Forelimb muscle (tissue), 1 donor: ENCODE measurements at places on chromosomes 13 and 19. TPM values are rescaled to one million over a fixed set of nuclear protein-coding genes. Genes with fewer than 3 reads are reported as not detected.
A peak's percentile ranks its signal among the peaks of the same experiment; 100 is the strongest.

- no peak for DNase-seq
Measured at GRCh38 chr19:1318678-1319471, 33.2 kb downstream of the EFNA2 start.

- peak; percentile 81 for DNase-seq
Measured at GRCh38 chr19:13880059-13881043, 3.4 kb downstream of the NANOS3 start.

- DNase-seq = no peak
Measured at GRCh38 chr13:101401196-101401595, 15.1 kb downstream of the NALCN start.

DNA sequence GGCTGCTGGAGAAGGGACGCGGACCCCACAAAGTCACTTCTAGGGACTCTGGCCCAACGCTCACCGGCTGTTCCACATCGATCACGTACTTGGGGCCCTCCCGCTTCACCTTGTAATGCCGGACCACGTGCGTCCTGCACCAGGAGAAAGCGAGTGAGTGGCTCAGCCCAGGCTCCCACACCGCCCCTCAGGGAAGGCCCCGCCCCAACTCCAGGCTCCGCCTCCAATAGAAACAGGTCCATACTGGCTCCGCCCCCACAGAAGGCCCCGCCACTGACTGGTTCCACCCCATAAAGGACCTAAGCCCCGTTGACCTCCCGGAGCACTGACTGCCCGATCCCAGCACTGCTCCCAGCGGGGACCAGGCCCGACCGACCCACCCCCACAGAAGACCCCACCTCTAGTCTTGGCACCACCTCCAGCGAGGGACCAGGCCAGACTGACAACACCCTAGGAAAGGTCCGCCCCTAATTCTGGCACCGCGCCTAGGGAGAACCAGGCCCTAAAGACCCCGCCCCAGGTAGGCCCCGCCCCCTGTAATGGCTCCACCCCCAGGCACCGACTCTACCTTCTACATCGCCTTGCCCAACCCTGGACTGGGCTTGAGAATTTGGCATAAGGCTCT, 11.3 kb downstream of the STAP2 start:
- no peak for DNase-seq

SRRM5 gene
- polyA plus RNA-seq = 0.71 TPM

APOC4 gene
- not detected for polyA plus RNA-seq

RPL18 gene
- polyA plus RNA-seq = 1,725 TPM

CYP4F8 gene
- not detected for polyA plus RNA-seq
